Fibroblast of villous mesenchyme (primary cell): ENCODE measurements at places on chromosomes 5 and 9. TPM values are rescaled to one million over a fixed set of nuclear protein-coding genes. Genes with fewer than 3 reads are reported as not detected.

DNA sequence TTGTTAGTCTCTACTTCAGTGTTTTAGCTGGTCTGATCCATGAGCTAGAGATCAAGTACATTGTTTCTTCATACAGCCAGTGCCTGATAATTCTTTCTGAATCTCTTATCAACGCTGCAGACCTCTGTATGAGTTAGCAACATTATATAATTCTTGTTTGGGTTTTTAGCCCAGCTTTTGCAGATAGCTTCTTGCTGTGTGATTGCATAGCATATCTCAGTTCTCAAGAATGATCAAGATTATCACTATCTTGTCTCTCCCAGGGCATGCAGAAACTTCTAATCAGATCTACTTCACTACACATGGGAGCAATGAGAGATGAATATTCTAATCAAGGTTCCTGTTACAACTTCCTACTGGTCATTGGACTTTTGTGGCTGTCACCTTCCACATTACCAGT lies 158.3 kb downstream of the FAM174A start:
- DNase-seq: no peak

DNA sequence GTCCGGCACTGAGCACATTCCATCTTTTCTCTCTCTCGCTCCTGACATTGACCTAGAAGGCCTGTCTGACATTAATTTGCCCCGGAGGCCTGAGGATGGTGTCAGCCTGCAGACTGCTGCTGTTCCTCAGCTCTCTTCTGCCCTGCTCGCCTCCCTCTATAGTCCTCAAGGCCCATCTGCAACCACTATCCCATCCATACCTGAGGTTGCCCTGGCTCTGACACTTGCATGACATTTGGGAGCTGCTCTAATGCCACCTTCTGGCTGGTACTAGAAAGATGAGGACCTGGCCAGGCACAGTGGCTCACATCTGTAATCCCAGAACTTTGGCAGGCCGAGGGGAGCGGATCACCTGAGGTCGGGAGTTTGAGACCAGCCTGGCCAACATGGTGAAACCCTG lies 38.6 kb upstream of the GGTA1 start:
- no peak for DNase-seq

- no peak for DNase-seq
These were observed 7.2 kb upstream of the KCNIP1 start for GRCh38 chr5:170496662-170497028.

ACOT12 gene
- not detected in 2 replicates for total RNA-seq

CXXC5 gene
- total RNA-seq: 75.4 and 79.5 TPM in 2 replicates
